ENCODE measurements at places on chromosomes 12 and 14. TPM values are rescaled to one million over a fixed set of nuclear protein-coding genes. Genes with fewer than 3 reads are reported as not detected.

DNA sequence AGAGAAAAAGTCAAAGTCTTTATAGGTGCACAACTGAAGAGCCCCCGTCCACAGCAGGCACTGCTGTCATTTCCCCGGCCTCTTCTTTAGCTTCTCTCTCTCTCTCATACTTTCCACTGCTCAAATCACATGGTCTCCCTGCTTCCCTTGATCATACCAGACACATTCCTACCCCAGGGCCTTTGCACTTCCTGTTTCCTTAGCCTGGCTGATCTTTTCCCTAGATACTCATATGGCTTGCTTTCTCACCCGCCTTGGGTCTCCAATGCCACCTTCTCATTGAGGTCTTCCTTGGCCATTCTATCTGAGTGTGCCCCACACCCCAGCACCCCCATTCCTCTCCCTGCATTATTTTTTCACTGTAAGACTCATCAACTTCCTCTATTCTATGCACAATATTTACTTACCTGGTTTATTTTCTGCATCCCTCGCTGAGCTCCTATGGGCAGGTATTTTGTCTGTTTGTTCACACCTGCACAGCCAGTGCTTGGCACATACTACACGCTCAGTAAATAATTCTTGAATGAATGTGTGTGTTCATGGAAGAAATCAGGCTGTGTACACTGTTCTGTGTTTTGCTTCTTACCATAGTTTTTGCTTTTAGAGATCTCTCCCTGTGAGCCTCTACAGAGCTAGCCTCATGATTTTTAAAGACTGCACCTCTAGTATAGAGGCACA, 31.9 kb downstream of the SERPINA1 start:
- no peak for DNase-seq

GRCh38 chr12:125276567-125276966, 211.3 kb downstream of the AACS start:
- DNase-seq: no peak

DNA sequence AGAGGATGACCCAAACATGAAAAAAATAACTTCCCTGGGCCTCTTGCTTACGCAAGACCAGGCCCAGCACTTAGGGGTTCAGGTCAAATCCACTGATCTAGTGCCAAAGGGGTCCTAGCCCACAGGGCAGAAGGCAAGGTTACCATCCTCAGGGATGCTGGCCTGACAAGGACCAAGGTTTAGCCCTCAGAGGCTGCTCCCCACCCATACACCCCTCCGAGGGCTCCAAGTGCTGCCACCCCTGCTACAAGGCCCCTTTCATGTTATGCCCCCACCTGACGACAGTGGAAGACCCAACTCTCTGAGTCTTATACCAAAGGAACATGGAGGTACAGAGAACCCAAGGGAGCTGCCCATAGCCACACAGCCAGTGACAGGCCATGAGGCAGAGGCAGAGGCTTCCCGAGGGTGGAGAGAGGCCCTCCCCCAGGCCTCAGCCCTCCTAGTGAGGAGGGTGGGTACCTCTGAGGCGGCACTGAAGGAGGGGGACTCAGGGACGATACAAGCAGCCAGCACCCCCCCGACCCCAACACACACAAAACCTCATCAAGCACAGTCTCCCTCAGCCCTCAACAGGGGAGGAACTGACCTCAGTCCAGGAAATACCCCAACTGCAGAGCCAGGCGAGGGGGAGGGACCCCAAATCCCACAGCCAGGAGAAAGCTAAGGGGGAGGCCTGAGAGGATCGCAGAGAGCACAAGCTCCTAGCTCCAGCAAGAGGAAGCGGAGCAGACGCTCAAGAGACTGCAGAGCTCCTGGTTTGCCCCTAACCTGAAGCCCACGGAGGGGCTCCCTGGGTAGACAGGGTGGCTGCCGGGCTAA, 37.0 kb downstream of the ANAPC7 start:
- no peak for DNase-seq

DNA sequence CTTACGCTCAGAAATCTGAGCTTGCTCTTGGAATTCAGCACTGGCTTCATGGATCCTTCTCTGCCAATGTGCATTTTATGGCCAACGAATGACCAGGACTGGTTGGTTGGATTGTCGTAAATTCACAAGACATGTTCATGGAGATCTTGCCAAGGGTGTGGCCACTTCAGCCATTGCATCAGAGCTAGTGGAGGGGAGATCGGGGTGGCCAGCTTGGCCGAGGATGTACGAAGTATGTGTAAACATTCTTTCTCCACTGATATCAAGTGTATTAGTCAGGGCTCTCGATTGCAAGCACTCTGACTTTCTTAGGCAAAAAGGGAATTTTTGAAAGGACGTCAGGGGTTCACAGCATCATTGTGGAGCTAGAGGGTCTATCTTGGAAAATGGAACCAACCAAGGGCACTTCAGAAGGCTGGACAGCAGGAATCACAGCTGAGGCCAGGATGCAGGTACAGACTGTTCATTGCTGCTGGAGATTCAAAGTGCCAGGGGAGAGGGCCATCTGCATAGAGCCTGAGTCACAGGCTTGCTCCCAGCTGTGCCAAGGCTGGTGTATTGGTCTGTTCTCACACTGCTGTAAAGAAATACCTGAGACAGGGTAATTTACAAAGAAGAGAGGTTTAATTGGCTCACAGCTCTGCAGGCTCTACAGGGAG, 32.9 kb upstream of the ADGRD1 start:
- peak; percentile 90 for DNase-seq

GRCh38 chr14:63852271-63852816, 460 bp upstream of the SYNE2 start:
- DNase-seq: peak; percentile 45

- DNase-seq: no peak
These were observed 8.0 kb downstream of the LRRC74A start for GRCh38 chr14:76834241-76834661.

- DNase-seq: no peak
These were observed 1.9 kb downstream of the BRI3BP start for GRCh38 chr12:124995200-124995961.

- DNase-seq: no peak
These were observed 8.1 kb downstream of the SERPINA9 start for GRCh38 chr14:94467728-94468520.

DNA sequence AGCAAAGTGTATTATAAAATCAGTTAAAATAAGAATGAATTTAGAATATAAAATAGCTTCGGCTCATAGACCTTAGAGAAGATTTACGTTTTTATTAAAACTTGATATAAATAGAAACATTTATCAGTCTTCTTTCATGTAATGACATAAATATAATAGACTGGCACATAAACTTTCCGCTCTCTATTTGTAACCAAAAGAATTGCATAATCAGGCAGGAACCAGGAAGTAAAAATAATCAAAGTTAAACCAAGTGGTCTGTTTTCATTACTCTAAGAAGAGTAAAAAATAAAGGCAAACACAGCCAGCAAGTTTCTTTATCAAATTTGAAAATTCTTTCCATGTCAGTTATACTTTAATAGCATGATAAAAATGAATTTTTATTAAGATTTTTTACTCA, 46.3 kb upstream of the ATP2A2 start:
- DNase-seq: peak; percentile 53

DNA sequence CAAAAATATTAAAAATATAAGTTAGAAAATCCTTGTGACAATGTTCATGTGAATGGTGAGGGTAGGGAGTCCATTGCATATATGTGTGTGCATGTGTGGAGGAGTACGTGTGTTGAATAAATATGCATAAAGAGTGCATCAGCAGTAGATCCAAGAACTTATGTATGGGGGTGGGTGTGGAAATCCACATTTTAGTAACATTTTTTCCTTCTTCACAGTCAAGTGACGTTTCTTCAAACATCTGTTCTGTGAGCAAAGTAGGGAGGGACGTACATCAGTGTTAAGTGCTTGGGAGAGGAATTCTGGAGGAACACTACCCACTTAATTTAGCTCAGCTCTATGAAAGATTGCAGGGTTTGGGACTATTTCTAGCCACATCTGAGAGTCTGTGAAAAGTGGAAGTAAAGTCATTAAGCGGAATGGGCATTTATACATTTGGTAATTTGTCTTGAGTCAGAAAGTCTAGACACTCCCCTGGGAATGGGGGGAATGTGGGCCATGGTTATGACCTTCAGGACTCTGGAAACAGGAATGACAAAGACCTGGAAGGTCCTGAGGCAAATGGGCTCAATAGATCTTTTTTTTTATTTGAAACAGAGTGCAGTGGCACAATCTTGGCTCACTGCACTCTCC, 156.4 kb upstream of the PLXNC1 start:
- peak; percentile 20 for DNase-seq

GRCh38 chr12:121724925-121725324, 12.4 kb downstream of the TMEM120B start:
- DNase-seq: no peak

DNA sequence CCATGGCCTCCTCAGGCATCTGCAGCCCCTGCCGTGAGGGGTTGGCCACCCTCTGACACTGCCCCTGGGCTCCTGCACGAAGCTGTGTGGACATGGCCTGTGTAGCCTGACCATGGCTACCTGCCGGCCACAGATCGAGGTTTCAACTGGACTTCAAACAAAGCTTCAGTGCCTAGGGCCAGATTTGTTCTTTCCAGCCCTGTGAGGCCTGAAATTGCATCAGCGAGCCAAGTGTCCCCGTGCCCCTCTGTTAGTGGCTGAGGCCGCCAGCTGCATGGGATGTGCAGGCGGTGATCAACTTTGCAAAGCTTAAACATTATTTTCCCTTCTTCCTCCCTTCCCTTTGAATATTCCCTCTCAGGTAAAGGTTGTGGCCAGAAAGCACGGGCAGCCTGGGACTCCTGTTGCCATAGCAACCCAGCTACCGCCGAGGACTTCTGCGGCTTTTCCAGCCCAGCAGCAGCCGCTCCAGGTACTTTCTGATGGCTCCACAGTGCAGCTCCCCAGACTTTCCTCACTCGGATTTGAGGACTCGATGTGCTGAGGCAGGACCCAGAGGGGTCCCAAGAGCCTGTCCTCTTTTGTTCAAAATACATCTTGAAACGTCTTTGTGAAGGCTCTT, 35.8 kb downstream of the DDX51 start:
- DNase-seq: no peak

DNA sequence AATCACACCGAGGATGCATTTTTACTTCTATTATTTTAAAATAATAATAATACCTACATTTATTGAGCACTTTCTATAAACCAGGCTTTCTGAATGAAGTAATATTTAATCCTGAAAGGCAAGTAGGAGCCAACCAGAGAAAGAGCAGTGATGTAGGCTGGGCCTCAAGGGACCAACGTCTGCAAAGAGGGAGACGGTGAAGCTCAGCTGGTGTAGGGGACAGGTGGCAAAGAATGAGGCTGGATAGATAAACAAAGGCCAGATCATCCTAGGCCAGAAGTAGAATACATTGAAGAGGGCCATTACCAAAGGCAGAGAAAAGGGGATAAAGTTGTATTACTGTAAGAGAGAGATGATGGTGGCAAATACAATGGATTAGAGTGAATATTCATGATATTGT, 810 bp upstream of the TMBIM4 start:
- no peak for DNase-seq

DNA sequence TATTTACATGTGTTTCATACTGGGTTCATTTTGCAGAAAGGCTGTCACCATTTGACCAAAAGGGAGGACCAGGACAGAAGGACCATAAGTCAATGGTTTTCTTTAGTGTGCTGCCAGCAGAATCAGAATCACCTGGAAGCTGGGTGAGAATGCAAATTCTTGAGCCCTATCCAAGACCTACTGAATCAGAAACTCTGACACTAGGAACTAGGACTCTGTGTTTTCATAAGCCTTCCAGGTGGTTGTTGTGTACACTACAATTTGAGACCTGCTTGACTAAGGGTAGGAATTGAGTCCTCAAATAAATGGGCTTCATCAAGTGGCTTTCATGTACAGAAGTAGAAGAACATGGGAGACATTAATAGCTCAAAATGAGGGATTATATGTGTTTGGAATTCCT, 32.2 kb downstream of the PDE6H start:
- DNase-seq: no peak

- DNase-seq: no peak
These were observed 25.6 kb upstream of the DBX2 start for GRCh38 chr12:45076417-45077026.

- DNase-seq: peak; percentile 33
These were observed 304.8 kb upstream of the OR4E1 start for GRCh38 chr14:21978184-21978998.

GRCh38 chr12:100166232-100166631, 23.6 kb upstream of the BLTP3B start:
- DNase-seq: no peak

DNA sequence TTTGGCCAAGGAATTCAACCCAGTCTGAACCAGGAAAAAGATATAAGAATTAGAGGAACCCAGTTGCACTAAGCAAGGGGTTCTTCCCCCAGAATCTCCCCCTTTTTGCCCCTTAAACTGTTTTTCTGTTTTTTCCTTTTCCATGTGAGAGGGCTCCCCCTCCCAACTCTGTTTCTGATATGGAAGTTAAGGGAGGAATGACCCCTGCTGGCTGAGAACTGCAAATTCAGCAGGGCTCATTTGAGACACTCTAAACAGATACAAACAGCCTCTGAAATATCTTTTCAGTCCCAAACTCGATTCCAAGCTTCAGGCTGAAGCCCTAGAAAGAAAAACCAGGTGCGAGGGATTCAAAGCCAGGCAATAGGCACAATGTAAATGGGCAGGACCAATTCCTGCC, 132.7 kb downstream of the SLC41A2 start:
- peak; percentile 10 for DNase-seq

DNA sequence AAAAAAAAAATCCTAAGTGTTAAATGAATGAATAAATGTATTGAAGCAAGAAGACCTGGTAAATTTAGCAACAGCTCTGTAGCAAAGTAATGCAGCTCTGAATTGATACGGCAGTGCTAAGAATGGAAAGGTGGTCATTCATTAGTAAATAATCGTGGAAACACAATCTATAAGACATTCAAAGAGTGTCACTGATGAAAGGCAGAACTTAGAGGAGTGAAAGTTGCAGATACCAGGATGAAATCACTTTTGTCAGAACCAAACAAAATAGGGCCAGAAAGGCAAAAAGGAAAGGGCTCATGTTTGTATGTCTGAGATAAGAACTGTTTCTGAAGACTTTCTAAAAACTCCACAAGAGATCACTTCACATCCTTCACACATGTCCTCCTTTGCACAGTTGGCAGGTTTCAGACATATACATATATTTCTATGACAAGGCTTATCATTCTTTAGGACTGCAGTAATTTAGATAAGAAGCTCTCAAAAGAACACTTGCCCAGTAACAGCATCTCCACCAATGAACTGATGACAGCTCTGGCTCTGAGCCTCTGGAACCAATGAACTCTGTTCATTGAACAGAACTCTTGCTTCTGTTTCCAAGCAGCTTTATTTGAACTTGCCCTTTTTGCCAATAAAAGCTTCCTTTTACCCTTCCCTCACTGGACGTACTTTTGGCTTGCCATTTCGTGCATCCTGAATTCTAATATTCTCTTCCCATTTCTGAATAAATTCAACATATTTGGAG, 4.2 kb upstream of the LRR1 start:
- DNase-seq: peak; percentile 27

GRCh38 chr14:56959121-56959520, 148.8 kb upstream of the OTX2 start:
- no peak for DNase-seq

The TSPAN8 gene
- not detected for total RNA-seq

The GAS2L3 gene
- 14.8 TPM for total RNA-seq

The PLA2G1B gene
- not detected for total RNA-seq

The HEBP1 gene
- 14.5 TPM for total RNA-seq

The ZNF891 gene
- total RNA-seq: 0.43 TPM

The RAPGEF3 gene
- 3.7 TPM for total RNA-seq

The FBLN5 gene
- 234 TPM for total RNA-seq

All from GM23248 (cell line).